ENCODE measurements at places on chromosomes 13 and 19.

- no peak for DNase-seq
Measured at GRCh38 chr19:1004803-1005664, 4.8 kb downstream of the GRIN3B start.

- no peak for DNase-seq
Measured at GRCh38 chr13:92315265-92315664, 911.3 kb upstream of the GPC6 start.

- DNase-seq: no peak
Measured at GRCh38 chr13:32525766-32526165, 12.8 kb downstream of the N4BP2L2 start.

DNA sequence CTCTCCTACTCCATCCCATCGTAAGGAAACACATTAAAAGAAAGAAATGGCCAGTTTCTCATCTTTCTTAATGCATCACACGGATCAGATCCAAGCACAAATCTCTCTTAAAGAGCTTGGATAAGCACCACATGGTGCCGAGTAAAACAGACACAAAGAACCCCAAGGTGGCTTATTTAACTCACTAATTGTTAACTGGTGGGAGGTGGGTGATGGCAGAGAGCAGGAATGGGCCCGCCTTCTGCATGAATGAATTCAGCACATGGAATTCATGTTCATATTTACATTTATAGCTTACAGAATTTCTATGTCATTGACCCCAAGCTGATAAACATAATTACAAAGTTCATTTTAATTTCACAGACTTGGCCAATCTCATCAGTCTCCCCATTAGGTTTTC lies 89.9 kb downstream of the MZT1 start:
- no peak for DNase-seq

- no peak for DNase-seq
Measured at GRCh38 chr13:20570517-20570916, 3.6 kb downstream of the IFT88 start.

GRCh38 chr19:3289971-3290569 lies 65.6 kb downstream of the CELF5 start:
- no peak for DNase-seq

GRCh38 chr19:10167459-10167858 lies 27.3 kb downstream of the DNMT1 start:
- DNase-seq: no peak

- DNase-seq: no peak
Measured at GRCh38 chr19:38663957-38664502, 16.6 kb downstream of the ACTN4 start.

DNA sequence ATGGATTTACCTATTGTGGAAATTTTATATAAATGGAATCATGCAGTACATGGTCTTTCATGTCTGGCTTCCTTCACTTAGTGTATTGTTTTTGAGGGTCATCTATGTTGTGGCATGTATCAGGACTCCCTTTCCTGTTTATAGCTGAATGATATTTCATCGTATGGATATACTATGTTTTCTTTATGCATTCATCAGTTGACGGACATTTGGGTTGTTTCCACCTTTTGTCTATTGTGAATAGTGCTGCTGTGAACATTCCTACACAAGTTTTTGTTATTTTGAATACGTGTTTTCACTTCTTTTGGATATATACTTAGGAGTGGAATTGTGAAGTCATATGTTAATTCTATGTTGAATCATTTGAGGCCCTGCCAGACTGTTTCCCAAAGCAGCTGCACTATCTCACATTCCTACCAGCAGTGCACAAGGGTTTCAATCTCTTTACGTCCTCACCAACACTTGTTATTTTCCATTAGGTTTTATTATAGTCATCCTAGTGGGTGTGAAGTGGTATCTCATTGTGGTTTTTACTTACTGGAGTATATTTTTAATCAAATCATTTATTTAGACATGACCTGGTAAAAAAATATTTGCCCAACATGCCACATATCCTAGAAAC lies 262.7 kb downstream of the DLEU7 start:
- DNase-seq: no peak

GRCh38 chr13:84651705-84652104 lies 769.4 kb upstream of the SLITRK1 start:
- DNase-seq: no peak

DNA sequence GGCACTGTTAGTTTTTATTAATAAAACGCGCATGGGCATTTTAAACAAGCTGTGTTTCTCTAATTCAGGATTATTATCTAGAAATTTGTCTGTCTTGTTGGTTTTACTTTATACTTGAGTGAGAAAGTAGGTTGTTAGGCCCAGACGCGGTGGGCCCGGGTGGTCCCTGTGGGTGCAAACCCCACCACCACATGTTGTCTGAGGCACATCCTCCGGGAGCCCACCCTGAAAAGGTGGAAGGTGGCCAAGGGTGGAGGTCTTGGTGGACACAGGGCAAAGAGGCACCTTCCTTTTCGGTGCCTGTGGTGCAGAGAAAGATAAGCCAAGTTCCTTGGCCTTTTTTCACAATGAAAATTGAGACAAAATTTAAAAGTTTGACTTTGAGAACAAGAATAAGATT lies 16.6 kb downstream of the ATP4B start:
- DNase-seq: peak; percentile 1

GRCh38 chr19:52331757-52332156 lies 4.3 kb upstream of the ZNF610 start:
- no peak for DNase-seq

DNA sequence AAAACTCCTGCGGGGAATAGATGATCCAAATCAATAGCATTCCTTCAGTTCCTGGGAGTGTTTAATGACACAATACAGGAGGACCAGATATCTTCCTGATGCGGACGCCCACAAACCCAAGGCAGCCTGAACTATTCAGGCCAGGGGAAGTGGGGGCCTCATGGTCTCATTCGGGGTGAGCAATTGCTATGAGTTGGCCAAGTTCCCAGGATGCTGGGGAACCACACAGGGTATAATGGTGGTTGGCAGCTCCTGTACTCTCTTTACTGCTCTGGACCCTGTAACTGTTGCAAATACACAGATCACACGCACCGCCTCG lies 401.2 kb downstream of the IRS2 start:
- no peak for DNase-seq

DNA sequence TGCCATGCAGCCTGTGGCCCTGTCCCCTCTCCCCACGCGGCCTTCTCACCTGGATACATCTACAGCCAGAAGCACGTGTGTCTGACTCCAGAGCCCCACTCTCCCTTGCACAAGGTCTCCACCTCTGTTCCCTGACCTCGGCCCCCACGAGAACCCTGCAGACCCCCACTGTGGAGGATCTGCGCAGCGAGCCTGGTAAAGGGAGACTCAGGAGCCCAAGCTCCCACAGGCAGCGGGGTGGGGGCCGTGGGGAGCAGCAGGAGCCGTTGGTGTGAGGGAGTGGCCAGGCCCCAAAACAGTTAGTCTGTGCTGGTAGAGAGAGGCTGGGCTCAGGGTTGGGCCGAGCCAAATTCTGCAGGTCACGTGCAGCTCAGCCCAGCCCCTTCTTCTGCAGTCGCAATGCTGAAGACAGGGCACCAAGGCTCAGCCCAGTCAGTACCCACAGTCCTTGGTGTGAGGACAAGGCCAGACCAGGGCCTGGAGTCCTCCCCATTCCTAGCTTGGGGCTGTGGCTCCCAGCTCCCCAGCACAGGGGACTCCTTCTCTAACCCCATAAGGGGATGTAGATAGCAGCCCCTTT lies 28.7 kb upstream of the SLC7A10 start:
- no peak for DNase-seq

- no peak for DNase-seq
Measured at GRCh38 chr13:60326273-60326672, 70.7 kb upstream of the TDRD3 start.

- no peak for DNase-seq
Measured at GRCh38 chr19:45474606-45475521, 7.1 kb downstream of the FOSB start.

DNA sequence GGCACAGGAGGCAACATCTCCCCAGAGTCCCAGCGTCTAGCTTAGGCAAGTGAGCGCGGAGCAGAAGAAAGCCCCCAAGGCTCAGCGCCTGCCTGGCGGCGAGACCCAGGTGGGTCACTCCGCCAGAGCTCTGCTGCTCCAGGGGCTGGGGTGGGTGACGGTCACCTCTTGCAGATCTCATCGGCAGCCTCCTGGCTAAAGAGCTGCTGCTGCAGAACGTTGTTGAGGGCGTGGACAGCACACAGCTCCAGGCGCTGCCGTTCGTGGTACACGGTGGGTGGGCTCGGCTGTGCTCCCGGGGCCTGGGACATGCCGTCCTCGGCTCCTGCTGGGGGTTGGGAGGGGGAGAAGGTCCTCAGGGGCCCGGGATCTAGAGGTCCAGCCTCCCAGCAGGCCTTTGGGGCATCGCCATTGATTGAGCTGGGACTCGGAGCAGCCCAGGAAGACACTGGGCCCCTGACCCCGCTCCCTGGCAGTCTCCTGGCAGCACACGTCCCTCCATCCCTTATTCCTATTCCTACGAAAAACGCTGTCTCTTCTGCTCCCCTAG lies 795 bp downstream of the JOSD2 start:
- DNase-seq: no peak

- no peak for DNase-seq
Measured at GRCh38 chr13:21608961-21609360, 5.0 kb upstream of the MICU2 start.

- no peak for DNase-seq
Measured at GRCh38 chr13:77599351-77599750, 63.8 kb downstream of the SCEL start.

DNA sequence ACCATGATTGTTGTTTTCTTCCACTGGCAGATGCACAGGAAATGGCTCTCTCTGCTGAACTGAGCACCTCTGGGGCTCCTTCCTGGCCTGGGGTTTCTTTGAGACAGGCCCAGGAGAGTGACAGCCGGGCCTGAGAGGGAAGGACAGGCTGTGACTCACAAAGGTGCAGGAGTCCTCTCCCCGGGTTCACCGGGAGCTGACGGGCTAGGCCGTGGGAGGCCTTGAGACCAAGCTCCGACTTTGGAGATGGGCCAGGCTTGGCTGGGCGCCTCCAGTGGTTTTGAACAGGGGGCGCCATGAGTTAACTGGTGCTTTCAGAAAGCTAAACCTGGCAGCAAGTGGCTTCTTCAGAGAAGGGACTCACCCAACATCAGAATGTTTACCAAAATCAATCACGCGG lies 143.4 kb downstream of the URI1 start:
- peak; percentile 59 for DNase-seq

DNA sequence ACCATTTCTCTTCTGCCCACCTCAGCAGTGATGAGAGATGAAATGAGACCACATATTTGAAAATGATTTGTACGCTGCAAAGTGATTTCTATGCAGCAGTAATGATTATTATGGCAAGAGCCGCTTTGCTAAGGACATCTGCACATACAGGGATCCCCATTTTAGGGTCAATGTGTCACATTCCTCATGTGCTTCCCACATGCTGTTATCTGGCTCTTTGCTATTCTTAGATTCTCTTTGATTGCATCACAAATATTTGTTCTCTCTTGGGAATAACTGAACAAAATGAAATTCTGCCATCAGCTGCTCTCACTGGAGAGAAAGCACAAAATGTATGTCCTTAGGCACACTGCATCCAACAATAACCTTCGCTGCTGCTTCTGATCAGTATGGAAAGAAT lies 209.5 kb upstream of the IPO5 start:
- no peak for DNase-seq

DNA sequence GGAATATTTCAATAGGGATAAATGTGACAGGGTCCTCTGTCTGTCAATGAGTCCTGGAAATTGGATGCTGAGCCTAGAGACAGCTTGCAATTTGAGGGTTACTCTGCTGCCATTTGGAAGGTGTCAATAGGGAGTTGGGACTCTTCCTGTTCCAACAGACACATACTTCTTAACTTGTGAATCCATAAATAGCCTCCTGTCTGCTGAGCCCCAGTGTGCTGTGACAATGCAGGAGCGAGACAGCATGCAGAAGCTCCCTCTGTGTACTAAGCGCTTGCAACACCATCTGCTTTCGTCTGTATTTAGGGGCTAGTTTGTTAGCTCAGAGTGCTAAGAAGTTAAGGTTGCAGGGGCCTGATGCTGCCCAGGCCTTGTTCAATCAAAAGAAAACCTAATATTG lies 58.5 kb upstream of the GPR12 start:
- no peak for DNase-seq

DNA sequence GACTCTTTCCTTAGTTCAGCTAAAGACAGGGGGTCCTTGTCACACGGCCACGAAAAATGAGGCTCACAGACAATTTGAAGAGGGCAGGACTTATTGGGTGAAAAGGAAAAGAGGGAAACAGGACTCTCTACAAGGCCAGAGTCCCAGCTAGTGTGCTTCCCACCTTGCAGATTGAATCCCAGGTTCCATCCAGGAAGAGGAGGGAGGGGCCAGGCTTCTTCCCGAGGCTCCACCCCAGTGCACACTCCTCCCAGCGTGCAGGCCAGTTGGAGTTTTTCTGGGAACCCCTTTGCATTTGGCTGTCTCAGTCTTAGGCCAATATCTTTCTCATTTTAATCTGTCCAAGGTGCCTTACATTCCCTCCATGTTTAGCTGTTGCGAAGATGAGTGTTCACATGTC lies 106.8 kb downstream of the DNAJC3 start:
- DNase-seq: no peak
